HFF-Myc (cell line): ENCODE measurements at places on chromosomes 11 and 22.

- DNase-seq: no peak
Observed at GRCh38 chr11:30467176-30467575, 119.0 kb downstream of the MPPED2 start.

DNA sequence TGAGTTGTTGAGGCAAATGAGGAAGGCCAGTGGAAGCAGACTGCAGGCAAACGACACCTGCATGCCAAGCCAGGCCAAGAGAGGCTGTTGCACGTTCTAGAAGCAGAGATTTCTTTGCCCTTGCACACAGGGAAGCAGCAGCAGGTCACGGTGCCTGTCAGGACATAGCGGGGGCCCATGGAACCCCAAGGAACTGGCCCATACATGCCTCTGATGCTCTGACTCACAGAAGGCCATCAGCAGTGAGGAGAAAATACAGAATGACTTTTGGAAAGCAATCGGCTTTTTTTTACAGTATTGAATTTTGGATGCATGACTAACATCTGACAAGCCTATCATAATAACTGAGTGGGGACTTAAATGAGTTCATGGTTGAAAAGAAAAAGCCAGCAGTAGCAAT, 123.9 kb downstream of the MPPED1 start:
- DNase-seq: no peak

DNA sequence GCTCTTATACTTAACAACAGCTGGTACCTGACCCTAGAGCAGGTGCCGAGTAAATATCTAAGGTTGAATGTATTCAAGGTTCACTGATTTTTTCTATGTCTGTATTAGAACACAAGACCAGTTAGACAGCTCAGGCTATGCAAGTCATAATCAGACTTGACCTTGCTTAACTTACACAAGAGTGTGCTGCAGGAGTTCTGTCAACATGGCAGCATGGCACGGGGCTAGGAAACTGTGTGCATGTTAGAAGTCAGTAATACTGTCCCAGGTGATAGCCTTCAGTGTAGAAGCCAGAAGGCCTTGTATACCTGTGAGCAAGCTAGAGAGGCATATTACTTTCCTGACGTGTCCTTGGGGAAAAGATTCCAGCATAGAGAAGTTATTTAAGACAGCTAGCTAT, 253.1 kb downstream of the FAT3 start:
- DNase-seq: no peak

GRCh38 chr11:103887001-103887658, 149.3 kb upstream of the DDI1 start:
- no peak for DNase-seq

DNA sequence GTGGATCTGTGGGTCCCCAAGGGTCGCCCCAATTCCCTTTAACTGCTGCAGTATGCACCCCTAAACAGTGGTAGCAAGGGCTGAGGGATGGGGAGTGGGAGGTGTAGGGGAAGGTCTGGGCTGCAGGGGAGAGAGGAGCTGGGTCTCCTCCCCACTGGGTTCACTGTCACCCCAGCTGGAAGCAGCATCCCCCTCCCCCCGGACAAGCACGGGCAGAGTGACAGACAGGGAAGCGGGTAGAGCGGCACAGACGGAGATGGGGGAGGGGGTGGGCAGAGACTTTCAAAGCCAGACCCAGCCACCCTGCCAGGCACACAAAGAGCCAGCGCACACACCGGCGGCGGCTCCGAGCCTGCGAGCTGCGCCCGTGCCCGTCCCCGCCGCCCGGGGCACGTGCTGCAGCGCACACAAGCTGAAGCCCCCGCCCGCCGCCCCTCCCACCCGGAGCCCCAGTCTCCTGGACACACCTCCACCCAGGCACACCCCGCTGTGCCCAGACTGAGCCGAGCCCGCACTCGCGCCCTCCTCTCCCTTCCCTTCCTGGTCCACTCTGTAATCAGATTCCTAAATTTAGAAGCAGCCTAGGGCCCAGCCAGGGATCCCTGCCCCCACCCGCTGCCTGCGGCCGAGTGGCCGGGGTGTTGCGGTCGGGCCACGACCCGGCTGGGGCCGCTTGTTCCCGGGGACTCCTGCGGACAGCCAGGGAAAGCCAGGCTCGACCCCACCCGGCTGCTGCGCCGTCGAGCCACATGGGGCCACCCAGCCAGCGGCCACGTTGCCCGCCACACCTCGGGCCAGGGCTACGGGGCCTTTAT, 935 bp upstream of the RCOR2 start:
- no peak for DNase-seq

DNA sequence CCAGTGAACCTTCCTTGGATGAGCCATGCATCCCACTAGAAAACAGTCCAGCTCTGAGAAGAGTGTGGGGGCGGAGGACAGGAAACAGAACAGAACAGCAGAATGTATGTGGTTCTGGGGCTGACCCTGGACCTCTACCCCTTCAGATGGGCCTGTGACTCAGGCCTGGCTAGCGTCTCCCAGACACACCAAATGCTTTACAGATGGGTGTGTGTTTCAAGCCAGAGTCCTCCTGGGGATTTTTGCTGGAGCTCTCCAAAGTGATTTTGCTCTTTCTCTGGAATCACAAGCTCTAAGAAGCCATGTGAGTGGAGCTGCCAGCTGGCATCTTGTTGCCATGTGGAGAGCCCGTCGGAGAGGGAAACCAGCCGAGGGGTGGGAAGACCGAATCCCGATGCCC, 13.2 kb upstream of the C1QTNF4 start:
- DNase-seq: peak; percentile 93

DNA sequence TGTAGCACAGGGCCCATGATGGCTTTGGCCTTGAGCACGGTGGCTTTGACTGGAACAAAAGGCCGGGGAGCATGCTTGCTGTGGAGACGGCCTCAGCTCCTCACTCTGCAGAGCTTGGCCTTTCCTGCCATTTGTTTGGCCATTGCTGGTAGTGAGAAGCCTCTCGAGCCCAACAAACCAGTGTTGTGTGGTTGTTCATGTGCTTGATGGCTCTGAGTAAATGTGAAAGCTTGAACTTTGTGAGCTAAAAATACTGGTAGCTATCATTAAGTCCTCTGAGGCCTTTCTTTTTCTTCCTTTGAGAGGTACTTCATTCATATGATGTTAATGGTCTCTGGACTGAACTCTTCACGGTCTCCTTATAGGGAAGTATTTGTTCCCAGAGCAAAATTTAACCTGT, 39.6 kb downstream of the NAT10 start:
- no peak for DNase-seq

DNA sequence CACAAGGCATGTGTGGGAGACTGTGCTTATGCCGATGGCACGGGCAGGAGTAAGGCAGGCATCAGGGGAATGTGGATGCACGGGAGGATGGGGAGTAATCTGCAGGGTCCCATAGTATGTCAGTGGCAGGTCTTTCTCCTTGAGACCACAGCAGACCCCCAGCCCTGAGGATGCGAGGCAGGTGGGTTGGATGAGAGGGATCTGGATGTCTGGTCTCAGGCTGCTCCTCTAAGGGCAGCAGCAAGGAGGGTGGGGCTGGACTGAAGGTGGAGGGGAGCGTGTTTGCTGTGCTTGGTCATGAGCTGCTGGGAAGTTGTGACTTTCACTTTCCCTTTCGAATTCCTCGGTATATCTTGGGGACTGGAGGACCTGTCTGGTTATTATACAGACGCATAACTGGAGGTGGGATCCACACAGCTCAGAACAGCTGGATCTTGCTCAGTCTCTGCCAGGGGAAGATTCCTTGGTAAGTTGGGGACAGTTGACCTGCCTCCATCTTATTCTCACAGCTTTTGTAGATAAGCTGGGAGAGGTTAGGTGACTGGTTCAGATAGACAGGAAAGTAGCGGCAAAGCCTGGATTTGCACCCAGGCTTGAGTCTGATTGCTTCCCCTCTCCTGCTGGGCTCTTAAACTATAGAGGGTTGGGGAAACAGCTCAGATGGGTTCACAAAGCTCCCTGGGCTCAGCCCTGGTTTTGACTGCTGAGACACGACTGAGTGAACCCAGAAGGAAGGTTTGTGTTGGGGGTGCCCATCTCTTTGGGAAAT, at the start of gene APOL1:
Gene APOL1, plus strand, starts transcription at position 380 of the 769 bp plus-strand sequence. CDS start 1,823 bp downstream, outside the sequence.
- DNase-seq: no peak

- DNase-seq: no peak
Observed at GRCh38 chr11:133746663-133747306, 98.5 kb downstream of the SPATA19 start.

GRCh38 chr11:47998733-47999359, 18.5 kb downstream of the PTPRJ start:
- DNase-seq: no peak

DNA sequence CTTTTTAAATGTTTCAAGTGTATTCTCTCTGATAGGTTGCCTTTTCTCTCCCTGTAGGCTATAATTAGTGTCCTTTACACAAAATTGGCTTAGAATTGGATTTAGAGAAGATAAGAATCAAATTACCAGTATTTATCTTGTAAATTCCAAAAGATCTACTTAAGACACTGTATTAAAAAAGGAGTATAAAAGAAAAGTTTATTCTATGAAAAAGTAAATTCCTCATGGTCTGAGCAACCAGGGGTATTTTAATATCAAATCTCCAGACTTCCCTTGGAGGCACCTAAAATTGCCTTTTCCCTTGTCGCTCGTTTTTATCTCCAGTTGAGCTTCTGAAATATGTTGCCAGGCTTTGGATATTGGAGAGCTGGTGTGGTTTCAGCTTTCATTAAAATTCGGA, 36.4 kb downstream of the ZBTB16 start:
- no peak for DNase-seq

GRCh38 chr11:27934830-27935145, 173.2 kb downstream of the KIF18A start:
- peak; percentile 94 for DNase-seq

DNA sequence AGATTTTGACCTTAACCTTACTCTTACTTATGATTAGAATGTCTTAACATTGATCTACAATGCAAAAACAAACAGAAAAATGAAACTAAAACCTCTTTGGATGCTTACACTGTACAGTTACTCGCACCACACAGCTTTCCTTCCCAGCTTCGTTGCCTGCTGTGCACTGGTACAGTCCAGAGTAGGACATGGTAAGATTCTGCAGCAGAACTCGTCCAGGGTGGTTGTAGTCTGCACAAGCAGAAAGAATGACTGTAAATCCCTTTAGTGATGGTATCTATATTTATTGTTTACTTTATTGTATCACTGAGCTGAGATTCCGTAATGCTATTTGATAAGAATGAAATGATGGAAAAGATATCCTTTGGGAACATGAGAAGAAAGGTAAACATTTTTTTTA, 21.0 kb upstream of the HSPA8 start:
- DNase-seq: no peak

DNA sequence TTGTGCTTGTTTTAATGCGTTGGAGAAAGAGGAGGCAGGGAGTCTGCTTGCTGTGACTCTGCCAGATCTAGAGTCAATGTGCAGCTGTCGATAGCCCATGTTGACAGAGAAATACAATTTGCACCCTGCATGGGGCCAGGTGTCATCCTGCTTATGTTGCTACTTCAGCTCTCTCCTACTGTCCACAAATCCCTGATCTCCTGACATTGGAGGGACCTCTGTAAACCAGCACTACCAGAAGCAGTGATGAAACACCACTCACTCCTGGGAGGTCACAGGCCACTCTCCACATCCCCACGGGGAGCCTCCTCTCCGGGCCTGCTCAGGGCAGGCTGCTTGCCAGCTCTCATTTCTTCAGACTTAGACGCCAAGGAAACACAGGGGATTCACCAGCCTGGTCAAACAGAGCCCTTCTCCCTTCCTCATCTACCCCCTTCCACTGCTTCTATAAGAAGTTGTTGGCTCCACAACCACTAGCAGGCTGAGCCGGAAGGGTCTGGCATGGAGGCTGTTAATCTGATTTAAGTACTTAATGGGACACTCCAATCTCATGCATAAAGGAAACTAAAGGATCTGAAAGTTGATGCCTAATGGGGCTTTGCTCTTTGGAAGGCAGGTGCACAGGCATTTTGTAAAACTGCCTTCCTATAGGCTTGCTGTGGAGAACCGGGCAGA, 29.9 kb upstream of the CSNK2A3 start:
- no peak for DNase-seq

DNA sequence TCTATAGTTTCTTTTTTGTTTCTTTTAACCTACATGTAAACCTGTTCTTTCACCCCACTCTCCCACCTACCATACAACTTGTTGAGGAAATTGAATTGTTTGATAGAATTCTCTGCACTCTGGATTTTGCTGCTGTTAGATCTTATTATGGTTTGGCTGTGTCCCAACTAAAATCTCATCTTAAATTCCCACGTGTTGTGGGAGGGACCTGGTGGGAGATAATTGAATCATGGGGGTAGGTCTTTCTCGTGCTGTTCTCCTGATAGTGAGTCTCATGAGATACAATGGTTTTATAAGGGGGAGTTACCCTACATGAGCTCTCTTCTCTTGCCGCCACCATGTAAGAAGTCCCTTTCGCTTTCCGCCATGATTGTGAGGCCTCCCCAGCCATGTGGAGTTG, 15.0 kb upstream of the PITPNB start:
- DNase-seq: no peak

DNA sequence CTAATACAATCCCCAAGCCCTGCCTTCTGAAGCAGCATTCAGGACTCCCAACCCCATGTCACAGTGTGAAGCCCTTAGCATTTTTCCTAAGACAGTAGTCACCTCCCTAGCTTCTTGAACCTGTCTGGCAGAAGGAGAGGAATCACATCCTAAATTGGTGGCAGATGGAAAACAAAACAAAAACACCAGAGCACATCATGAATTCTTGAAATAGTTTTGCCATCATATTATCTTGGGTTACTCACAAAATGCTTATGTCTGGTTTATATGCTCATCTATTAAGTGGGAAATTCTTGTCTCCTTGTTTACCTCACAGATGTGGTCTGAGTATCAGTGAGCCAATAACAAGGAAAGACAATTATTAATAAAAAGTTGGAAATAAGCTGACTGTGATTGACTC, 15.3 kb downstream of the OR51M1 start:
- DNase-seq: no peak

DNA sequence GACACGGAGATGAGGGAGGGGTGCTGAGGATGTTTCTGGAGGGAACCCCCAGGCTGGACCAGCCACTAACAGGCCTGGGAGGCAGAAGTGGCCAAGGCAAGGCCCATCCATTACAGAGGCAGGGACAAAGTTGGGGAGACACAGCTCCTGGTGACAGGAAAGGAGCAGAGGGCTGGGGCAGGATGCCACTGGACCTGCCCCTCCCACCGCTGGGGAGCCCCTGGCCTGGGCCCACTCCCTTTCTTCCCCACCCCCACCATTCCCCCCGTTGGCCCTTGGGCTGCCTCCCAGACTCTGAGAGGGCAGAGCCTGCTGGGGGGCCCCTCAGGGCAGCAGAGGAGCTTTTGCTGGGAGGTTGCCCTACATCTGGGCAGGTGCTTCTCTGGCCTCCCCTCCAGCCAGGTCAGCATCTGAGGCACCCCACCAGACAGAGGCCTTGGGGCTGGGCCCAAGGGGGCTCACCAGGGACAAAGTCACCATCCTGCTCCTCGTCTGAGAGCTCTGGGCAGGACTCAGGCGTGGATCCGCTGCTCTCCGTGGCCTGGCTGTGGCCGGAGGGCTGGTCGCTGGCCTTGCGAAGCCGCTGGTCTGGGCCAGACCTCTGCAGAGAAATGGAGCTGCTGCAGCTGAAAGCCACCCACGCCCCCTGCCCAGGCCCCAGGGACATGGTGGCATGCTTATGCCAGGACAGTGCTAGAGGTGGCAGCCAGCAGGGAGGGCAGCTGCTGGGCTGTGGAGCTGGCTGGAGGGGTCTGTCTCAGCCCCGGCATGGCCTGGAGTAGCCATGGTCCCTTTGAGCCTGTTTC, 33.1 kb upstream of the CARS1 start:
- DNase-seq: no peak

- peak; percentile 32 for DNase-seq
Observed at GRCh38 chr22:36301384-36301828, 48.5 kb downstream of the APOL1 start.
